Hematopoietic multipotent progenitor cell treated with erythropoietin and hydrocortisone succinate and interleukin-3 and kit ligand, for 4 days (in vitro differentiated cells): ENCODE measurements at places on chromosomes 6 and 20.

DNA sequence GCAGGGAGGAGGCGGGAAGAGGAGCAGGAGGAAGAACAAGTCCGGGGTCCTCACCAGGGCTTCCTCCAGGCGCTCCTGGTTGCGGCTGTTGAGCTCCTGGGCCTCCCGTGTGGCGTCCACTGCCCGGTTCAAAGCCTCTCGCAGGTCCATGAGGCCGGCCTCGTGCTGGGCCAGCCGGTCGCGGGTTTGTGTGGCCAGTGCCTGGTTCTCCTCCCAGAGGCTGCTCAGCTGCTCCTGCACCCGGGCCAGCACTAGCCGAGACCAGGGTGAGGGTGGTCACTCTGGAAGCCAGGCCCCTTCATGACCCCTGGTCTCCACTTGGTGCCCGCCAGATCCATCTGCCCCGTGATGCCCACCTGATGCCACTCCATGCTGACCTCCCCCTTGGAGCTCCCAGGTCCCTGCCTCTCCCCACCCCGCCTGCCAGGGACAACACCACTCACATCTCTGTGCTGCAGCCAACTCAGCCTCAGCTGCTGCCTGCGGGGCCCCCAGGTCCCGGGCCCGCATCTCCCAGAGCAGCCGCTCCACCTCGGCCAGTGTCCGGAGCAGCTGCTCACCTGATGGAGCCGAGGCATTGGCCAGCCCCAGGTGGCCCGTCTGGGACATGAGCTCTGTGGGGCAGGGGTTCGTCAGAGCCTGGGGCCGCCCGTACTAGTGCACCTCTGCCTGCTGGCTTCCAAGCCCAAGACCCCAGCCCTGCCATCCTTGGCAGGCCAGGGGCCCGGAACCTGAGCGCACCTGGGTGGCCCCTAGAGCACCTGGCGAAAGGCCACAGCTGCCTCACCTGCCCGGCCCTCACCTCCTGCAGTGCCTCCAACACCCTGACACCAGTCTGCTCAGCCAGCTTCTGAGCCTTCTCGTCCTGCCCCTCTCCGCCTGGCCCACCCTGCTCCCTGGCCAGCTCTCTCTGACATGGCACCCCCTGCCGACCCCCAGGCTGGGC, 15.9 kb downstream of the ADRM1 start:
- DNase-seq: peak; percentile 7

GRCh38 chr6:33925936-33926335, 122.1 kb upstream of the MLN start:
- DNase-seq: no peak

GRCh38 chr6:53041356-53041755, 23.8 kb upstream of the FBXO9 start:
- DNase-seq: no peak

- DNase-seq: peak; percentile 47
Measured at GRCh38 chr20:43590036-43590391, 723 bp upstream of the IFT52 start.

GRCh38 chr6:97129106-97129505, 153.9 kb downstream of the MMS22L start:
- no peak for DNase-seq

DNA sequence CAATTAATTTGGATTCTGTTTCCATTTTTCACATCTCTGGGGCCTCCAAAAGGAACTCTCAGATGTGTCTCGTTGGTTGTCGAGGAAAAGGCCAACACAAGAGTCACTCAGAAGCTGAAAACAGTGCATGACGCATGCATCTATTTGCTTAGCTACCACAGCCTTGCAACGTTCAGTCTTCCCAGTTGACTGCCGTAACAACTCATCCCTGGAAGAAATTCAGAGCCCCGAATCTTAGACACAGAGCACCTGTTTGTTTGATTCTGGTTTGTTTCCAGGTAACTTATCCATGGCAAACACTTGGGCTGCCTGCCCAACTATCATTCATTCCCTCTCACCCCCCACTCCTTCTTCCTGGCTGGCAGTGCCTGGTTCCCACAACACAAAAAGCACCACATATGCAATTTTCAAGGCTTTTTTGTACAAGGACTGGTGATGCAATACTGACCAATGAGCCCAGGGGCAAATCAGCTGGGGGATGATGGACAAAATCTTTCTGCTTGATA, 60.5 kb downstream of the ZMYND8 start:
- no peak for DNase-seq

- DNase-seq: no peak
Measured at GRCh38 chr6:88361754-88362153, 195.6 kb upstream of the CNR1 start.

- peak; percentile 64 for DNase-seq
Measured at GRCh38 chr6:144286503-144287393, 1.6 kb downstream of the UTRN start.

- peak; percentile 35 for DNase-seq
Measured at GRCh38 chr6:33710296-33711121, 991 bp downstream of the UQCC2 start.

- no peak for DNase-seq
Measured at GRCh38 chr6:144873623-144874378, 588.7 kb downstream of the UTRN start.

DNA sequence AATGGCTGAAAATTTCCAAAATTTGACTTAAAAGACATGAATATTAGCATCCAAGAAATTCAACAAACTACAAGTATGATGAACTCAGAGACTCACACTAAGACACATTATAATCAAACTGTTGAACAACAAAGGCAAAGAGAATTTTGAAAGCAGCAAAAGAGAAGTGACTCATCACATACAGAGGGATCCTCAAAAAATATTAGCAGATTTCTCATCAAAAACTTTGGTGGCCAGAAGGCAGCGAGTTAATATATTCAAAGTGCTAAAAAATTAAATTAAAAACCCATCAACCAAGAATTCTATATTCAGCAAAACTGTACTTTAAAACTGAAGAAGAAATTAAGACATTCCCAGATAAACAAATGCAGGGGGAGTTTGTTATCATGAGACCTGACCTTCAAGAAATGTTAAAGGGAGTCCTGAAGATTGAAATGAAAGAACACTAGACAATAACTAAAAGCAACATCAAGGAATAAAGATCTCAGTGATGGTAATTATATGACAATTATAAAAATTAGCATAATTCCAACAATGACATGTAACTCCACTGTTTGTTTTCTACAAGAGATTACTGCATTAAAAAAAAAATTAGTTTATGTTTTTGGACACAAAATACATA, 150.0 kb downstream of the RNASET2 start:
- no peak for DNase-seq

DNA sequence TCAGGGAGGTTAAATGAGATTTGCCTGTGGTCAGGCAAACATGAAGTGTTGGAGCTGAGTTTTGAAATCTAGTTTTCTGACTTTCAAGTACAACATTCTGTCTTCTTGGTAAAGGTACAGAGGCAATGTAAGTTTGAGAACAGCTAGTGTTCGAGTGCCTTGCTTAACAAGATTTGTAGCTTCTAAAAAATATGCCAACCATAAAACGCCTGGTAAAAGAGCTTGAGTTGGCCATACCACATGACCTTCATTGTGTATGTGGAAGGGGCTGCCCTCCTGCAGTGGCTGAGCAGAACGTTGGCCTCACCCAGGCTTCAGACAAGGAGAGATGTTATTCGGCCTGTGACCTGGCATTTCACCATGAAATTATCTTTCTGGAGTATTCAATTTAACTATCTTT, 86.5 kb downstream of the MAP7 start:
- DNase-seq: peak; percentile 14

DNA sequence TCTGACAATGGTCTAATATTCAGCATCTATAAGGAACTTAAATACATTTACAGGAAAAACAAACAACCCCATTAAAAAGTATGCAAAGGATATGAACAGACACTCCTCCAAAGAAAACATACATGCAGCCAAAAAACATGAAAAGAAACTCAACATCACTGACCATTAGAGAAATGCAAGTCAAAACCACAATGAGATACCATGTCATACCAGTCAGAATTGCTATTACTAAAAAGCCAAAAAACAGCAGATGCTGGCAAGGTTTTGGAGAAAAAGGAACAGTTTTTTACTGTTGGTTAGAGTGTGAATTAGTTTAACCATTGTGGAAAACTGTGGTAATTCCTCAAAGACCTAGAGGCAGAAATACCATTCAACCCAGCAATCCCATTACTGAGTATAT, 339.0 kb upstream of the ADGRB3 start:
- DNase-seq: no peak

DNA sequence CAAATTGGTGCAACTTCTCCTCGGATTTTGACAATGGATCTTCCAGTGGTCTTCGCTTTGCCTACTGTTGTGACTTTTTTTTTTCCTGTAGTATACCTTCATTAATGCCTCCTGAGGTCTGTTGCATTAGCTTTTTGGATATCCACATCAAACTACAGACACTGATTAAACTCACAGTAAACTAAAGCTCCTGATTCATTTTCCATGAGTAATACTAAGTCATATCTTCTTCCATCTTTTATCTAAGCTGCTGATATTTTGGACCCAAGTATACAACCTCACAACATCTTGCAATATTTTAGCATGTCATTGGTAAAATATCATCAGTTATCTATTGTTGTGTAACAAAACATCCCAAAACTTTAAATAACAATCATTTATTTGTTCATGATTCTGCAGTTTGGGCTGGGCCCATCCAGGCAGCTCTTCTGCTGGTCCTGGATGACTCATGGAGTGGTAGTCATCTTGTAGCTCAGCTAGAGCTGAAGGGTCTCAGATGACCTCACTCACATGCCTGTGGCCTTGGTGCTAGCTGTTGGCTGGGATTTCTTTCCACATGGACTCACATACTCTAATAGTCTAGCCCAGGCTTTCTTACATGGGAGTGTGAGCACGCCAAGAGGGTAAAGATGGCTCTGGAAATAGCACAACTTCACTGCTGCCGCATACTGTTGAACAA, 78.3 kb upstream of the SRSF6 start:
- no peak for DNase-seq

- DNase-seq: no peak
Measured at GRCh38 chr6:150336299-150336698, 32.5 kb upstream of the IYD start.

- DNase-seq: no peak
Measured at GRCh38 chr6:84618836-84619235, 145.6 kb downstream of the TBX18 start.

- DNase-seq: no peak
Measured at GRCh38 chr6:118787724-118788423, 106.1 kb upstream of the ASF1A start.

DNA sequence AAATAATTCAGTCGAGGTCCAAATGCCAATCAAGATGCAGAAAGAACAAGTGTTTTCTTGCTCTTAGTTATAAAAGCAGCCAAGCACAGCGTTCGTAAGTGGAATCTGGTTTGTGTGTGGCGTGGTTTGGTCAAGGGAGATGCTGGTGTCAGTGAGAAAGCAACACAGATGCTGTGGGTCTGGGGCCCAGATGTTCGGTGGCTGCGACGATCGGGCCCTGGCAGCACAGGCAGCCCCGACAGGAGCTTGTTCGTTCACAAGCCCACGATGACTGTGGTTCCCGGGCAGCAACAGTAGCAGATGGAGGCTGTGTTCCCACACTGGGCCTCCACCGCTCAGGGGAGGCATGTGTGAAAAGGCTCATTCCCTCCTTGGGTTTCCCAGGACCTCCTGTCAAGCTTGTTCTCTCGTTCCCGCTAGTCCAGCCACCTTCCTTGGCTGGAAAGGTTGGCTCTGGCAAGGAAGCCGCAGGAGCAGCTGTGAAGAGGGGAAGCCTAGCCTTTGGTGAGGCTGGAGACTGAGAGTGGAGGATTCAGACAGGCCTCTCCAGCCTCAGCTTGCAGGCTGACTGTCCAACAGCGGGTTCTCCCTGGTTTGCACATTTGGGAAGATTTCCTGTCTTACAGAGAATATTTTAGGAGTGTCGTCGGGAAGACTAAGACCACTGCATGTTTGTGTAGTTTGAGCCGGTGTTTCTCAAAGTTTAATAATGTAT, 304.7 kb downstream of the QKI start:
- DNase-seq: no peak

DNA sequence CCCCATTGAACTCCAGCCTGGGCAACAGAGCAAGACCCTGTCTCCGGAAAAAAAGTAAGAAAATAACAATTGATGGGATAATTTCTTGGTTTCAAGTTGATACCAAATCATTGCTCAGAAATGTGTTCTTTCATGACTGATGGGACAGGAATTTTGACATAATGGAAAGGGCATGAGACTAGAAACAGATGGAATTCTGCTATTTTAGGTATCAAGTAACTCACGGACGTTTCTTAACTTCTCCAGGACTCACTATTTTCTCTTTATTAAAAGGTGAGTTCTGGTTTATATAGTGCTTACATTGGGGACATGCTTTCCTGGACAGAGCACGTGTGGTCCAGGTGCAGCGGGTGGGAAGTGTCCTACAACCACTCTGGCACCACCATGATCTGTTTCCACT, 6.0 kb upstream of the DSP start:
- no peak for DNase-seq

GRCh38 chr6:157143171-157143889, 180.0 kb downstream of the TMEM242 start:
- no peak for DNase-seq

GRCh38 chr6:117465691-117466090, 16.8 kb upstream of the DCBLD1 start:
- peak; percentile 13 for DNase-seq

- peak; percentile 92 for DNase-seq
Measured at GRCh38 chr20:10501402-10501801, 66.3 kb downstream of the SLX4IP start.

DNA sequence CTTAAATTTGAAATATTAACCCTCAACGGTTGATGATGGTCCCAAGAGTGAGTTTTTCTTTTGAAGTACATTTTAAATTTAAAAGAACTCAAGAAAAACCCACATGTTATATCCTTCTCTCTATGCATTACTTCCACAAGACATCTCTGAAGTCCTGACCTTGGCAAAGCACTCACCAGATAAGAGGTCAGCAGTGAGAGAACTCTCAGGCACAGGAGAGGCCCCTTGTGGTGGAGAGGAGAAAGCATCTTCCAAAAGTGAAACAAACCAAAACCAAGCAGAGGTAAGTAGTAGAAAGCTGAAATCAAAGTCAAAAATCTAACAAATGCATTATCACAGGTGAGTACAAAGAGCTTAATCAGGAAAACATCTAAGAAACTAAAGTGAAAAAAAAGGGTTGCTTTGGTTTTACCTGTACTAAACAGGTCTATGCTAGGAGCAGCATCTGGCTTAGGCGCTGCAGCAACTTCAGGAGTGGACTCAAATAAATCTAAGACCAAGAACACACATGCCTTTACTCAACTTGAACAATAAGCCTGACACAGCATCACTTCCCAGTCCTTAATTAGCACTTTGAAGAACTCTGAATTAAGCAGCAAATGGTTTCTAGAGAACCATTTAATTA, 80.5 kb downstream of the PRSS35 start:
- peak; percentile 69 for DNase-seq

DNA sequence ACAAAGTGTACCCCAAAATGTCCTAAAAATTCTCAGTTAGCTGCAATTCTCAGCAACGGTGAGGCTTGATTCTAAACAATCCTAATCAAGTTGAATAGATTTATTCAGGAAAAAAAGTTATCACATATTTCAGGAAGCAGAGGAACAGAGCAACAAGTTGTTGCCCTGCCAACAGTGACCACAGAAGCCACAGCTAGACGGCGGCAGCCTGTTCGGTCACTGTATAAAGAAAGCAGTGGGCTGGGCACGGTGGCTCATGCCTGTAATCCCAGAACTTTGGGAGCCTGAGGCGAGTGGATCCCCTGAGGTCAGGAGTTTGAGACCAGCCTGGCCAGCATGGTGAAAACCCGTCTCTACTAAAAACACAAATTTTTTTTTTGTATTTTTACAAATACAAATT, 171.2 kb upstream of the BMP5 start:
- DNase-seq: peak; percentile 77

- DNase-seq: no peak
Measured at GRCh38 chr6:33171016-33171879, 21.0 kb downstream of the COL11A2 start.

GRCh38 chr6:139979021-139979725, 604.7 kb upstream of the CITED2 start:
- no peak for DNase-seq

- no peak for DNase-seq
Measured at GRCh38 chr20:46296526-46297250, 11.6 kb downstream of the CDH22 start.
